ENCODE measurements at places on chromosomes 1 and 21.
A peak's percentile ranks its signal among the peaks of the same experiment; 100 is the strongest.

- DNase-seq: no peak
Observed at GRCh38 chr1:52920791-52921291, 699 bp downstream of the ECHDC2 start.

DNA sequence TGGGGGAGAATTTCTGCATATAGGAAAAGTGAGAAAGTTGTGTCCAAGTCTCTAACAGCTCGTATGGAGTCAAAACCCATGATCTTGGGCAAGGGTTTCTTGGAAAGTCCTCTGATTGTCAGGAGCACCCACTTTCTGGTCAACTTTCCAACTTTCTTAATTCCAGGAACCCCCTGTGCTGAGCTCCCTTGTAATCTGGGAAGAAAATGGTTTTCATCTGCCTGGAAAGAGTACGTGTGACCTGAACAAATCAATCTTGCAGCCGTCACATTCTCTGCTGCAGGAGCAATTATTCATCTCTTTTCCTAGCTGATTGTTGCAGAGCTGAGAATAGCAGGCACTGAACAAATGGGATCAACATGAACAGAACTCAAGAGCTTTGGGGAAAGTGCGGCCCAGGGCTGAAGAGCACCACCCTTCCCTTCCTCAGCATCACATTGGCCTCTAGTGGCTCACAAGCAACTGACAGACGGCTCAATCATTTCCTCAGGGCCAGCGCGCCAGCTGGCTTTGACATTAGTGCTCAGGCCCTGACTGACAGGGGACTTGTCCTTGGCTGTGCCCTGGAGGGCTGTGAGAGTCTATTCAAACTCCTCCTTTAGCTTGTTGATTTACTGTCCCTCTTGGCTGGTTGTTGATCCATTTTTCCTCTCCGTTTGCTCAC lies 295.2 kb downstream of the HLX start:
- DNase-seq: no peak

DNA sequence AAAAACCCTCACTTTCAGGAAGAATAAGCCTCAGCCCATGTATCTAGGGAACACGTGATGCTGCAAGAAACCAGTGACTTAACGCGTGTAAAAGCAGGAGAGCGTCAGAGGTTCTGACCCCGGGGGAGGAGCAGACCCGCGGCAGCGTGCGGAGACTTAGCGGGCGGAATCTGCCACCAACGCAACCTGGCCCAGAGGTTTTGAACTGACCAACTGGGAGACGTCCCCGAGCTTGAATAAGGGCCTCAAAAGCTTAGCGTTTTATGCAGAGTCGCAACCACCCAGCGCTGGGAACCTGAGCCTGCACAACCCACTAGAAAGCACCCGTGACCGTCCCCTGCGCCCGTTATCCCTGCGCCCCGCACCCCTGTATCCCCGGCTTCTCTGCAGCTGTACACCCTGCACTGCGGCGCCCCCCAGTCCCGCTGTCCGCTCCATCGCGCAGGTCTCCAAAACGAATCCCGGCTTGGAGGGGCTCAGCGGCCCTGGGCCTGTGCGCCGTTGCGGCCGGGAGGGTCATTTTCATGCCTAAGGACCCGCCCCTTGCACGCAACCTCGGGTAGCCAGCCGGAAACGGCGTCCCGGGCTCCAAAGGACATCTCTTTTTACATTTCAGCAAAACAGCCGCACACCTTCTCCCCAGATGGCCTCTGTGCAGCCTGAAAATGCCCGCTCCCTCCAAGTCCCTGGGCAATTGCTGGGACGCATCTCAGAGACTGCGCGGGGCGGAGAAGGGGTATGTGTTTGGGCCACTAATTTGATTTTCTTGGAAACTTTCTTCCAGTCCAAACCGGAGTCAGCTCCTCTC lies 29.4 kb upstream of the TRIM17 start:
- no peak for DNase-seq

GRCh38 chr21:28767523-28767922 lies 225.2 kb downstream of the LTN1 start:
- DNase-seq: no peak

- no peak for DNase-seq
Observed at GRCh38 chr1:12177999-12178441, 11.2 kb downstream of the TNFRSF1B start.

GRCh38 chr21:28771790-28772501 lies 220.7 kb downstream of the LTN1 start:
- peak; percentile 72 for DNase-seq

- DNase-seq: no peak
Observed at GRCh38 chr21:44370786-44371410, 17.5 kb downstream of the TRPM2 start.

GRCh38 chr21:26783466-26784195 lies 61.6 kb downstream of the ADAMTS1 start:
- no peak for DNase-seq

DNA sequence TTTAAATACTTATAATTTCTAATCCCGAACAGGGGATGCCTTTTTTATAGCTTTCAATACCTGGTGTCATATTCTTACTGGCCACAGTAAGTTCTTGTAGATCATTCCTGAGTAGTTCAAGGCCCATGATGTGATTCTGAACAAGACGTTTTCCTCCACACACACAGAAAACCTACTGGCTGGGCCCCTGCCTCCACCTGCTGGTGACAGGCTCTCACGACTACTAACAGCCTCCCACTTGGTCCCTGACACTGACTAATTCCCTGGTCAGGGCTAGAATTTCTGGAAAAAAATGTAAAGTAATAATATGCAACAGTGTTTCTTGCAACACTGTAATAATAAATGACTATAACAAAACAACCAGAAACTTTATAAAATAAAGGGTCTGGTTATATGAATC lies 50.4 kb upstream of the RIPK4 start:
- peak; percentile 36 for DNase-seq

GRCh38 chr1:231421546-231421970 lies 529 bp downstream of the EGLN1 start:
- no peak for DNase-seq

- no peak for DNase-seq
Observed at GRCh38 chr1:228156515-228156881, 6.8 kb downstream of the GJC2 start.

GRCh38 chr1:36643371-36644270 lies 160.9 kb upstream of the CSF3R start:
- DNase-seq: no peak

DNA sequence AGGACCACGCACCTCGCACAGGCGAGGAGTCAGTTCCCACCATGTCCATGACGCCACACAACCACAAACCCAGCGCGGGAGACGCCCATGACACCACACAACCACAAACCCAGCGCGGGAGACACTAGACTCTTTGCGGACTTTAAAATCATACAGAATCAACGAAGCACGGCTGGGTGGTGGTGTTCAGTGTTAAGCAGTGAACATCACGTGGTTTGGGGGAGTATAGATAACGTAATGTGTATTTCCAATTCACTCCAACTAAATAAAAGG lies 19.2 kb downstream of the PTTG1IP start:
- DNase-seq: no peak

- no peak for DNase-seq
Observed at GRCh38 chr1:201894343-201895119, 5.8 kb downstream of the SHISA4 start.

DNA sequence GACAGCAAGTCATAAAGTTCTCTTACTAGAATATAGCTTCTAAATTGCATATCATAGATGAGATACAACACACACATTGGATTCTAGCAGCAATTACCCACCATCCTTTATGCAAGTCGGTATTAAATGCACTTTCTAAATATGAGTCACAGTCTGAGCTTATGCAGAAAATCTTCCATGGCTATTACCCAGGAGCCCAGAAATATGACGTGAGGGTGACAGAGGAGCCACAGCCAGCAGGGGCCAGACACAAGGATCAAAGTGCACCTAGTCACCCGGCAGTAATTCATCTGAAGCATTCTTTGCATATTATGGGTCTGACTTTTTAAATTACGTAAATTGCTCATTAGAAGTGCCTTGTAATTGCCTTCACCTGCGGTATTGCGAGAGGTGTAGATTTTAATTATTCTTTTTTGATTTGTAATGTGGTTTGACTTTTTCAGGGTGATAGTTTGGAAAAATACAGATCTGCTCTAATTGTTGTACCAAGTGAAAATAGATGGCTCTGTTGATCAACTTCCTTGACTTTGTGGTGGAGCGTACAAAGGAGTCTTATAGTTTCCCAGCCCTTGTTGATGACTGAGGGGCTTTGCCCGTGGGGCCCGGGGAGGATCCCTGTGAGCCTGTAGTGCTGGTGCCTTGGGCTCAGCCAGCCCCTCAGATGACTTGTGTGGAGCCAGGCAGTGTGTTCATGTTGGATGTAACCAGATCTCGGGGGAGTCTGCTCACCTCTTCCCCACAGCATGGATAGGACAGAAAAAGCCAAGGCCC lies 470.0 kb upstream of the VAMP3 start:
- peak; percentile 72 for DNase-seq

- DNase-seq: no peak
Observed at GRCh38 chr1:94526152-94526980, 15.2 kb downstream of the F3 start.

- no peak for DNase-seq
Observed at GRCh38 chr1:234368320-234369032, 4.8 kb upstream of the COA6 start.

GRCh38 chr1:110508028-110508940 lies 10.7 kb downstream of the KCNA10 start:
- no peak for DNase-seq

DNA sequence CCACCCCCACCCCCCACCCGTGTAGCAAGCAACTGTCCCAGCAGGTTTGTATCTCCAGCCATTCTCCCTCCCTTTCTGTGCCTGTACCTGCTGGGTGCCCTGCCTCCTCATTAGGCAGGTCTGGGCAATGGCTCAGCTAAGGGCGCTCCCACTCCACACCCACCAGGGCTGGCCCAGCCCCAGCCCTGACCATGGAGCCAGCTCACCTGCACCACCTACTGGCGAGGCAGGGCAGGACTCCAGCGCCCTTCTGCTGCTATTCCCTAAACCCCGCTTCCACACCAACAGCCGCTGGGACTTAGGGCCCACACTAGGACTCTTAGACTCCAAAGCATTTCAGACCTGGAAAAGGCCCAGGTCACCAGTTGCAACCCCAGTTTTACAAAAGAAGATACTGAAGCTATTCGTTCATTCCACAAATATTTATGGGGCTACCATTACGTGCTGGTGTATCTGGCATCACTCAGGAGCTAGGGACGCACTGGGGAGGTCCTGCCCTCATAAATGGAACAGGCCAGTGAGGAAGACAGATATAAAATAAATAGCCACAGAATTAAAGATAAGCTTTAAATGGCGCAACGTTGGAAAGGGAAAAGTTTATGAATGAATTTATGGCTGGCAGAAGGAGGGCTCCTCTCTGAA lies 24.0 kb downstream of the PGLYRP3 start:
- DNase-seq: no peak

DNA sequence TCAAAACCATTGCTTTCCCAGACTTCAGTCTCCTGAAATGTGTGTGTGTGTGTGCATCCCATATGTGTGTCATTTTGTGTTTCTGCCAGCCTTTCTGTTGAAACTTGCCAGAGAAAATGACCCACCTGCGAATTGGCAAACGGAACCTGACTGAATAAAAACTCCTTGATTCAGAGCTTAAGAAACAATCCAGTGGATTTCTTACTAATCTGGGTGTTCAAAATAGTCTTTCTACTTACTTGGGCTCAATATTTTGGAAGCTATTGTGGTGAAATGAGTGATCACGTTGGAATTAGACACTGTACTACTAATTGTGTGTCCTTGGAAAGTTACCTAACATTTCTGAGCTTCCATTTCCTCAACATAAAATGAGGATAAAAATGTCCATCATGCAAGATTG lies 138.9 kb upstream of the ERG start:
- DNase-seq: no peak

- no peak for DNase-seq
Observed at GRCh38 chr1:104991702-104992101, 1242.0 kb downstream of the AMY1C start.

GRCh38 chr1:234889643-234890042 lies 239.0 kb downstream of the TOMM20 start:
- DNase-seq: no peak

GRCh38 chr1:209759829-209760359 lies 4.0 kb downstream of the TRAF3IP3 start:
- no peak for DNase-seq

All from HFF-Myc (cell line).